ENCODE measurements at places on chromosomes 13 and 19.

GRCh38 chr19:50204811-50205675 is 1.6 kb downstream of the MYH14 start:
- DNase-seq = peak; percentile 75

GRCh38 chr13:47044842-47045241 is 148.0 kb upstream of the HTR2A start:
- DNase-seq = no peak

DNA sequence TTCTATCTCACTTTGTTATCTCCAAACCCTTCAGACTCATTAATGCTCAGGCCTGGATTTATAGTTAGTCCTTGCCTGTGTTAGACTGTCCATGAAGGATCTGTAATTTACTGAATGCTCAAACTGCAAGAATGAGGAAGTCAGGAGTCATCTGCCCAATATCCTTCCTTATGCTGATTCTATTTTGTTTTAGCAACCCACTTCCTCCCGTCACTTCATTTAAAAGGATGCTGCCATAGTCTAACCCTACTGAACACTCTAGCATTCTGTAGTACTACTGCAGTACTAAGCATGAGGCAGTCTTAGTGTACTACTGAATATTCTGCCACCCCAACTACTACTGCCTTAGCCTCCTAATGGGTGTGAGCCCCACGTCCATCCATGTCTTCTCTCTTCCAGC is 1.5 kb downstream of the FCAR start:
- DNase-seq = no peak

GRCh38 chr19:50312967-50313811 is 16.0 kb downstream of the KCNC3 start:
- no peak for DNase-seq

GRCh38 chr13:19998960-19999359 is 40.4 kb downstream of the ZMYM2 start:
- no peak for DNase-seq
